Activated T-cell treated with anti-CD3 and anti-CD28 coated beads, Interleukin-2, amount 50 U/mL, for 24 hours (primary cell): ENCODE measurements at places on chromosomes 3 and 15.
A peak's percentile ranks its signal among the peaks of the same experiment; 100 is the strongest.

GRCh38 chr3:137097386-137097785 is 139.6 kb downstream of the IL20RB start:
- DNase-seq: no peak

- DNase-seq: no peak
Measured at GRCh38 chr3:126649556-126650092, 5.3 kb downstream of the TXNRD3 start.

DNA sequence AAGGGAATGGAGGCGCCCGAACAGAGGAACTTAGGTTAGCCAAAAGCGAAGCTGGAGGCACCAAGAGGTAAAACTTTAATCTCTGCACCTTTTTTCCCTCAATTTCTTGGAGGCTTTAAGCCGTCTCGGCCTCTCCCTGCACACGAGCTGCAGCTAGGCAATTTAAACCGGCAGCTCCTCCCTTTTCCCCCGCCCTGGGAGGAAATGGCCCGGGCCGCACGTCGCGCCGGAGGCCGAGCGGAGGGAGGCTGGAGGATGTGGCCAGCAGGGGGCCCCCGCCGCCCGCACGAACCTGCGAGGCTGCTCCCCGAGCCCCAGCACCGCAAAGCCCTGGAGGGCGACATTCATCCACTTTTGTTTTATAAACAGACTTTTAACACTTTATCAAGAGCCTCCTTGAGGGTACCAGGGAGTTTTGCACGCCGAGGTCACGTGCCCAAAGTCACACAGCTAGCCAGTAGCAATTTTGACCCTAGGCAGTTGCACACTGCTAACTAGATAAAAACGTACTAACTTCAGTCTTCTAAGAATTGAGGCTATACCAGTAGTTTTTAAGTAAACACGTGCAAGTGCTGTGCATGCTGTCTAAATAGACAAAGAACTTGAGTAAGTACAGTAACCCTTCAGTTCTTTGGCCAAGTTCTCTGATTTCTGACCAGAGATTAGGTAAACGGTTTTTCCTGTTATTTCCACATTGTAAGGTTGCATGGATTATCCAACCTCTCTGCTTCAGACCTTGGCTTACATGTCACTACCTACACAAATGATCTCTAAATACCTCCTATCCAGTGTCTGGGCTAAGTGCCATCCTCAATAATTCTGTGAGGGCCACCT is 668 bp upstream of the XXYLT1 start:
- DNase-seq: peak; percentile 94

DNA sequence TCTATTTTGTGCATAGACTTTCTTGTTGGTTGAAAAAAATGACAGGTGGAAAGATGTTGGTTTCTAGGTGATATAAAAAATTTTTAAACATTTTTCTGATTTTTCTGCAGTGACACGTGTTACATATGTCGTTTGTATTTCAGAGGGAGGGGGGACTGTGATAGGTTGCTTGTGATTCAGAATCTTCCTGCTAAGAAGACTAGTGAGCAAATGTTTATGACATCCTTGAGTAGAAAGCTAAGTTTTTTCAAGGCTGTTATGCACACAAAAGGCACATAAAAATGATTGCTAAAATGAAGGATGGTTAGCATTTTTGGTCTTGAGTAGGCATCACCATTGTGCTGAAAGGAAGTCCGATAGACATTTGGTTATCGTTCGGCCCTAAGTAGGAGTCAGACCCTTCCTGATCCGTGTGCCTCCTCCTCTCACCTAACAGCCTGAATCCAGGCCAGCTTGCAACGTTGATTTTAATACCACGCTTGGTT is 1.5 kb downstream of the ZNF639 start:
- no peak for DNase-seq

- no peak for DNase-seq
Measured at GRCh38 chr15:42198516-42198915, 9.6 kb downstream of the VPS39 start.

DNA sequence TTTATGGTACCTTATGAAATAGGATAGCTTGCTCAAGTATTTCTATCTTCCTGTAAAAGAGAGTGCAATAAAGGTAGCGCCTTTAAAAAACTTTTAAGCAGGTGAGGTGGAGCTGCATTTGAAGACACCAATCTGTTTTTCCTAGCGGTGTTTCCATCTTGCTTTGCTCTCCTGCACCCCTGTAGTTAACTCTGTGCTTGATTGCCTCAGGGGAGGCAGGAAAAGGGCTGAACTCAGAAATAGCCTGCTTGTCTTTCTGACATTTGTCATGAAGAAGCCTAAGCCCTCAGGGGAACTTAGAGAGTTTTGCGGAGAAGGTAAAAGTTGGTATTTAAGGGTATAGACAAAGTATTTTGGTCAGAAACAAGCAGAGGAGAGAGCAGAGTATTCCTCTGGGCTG is 63.0 kb upstream of the TPRG1 start:
- DNase-seq: no peak

GRCh38 chr3:194137008-194137505 is 1.1 kb downstream of the HES1 start:
- DNase-seq: peak; percentile 53

GRCh38 chr15:69661871-69662644 is 209.4 kb downstream of the RPLP1 start:
- DNase-seq: peak; percentile 25

DNA sequence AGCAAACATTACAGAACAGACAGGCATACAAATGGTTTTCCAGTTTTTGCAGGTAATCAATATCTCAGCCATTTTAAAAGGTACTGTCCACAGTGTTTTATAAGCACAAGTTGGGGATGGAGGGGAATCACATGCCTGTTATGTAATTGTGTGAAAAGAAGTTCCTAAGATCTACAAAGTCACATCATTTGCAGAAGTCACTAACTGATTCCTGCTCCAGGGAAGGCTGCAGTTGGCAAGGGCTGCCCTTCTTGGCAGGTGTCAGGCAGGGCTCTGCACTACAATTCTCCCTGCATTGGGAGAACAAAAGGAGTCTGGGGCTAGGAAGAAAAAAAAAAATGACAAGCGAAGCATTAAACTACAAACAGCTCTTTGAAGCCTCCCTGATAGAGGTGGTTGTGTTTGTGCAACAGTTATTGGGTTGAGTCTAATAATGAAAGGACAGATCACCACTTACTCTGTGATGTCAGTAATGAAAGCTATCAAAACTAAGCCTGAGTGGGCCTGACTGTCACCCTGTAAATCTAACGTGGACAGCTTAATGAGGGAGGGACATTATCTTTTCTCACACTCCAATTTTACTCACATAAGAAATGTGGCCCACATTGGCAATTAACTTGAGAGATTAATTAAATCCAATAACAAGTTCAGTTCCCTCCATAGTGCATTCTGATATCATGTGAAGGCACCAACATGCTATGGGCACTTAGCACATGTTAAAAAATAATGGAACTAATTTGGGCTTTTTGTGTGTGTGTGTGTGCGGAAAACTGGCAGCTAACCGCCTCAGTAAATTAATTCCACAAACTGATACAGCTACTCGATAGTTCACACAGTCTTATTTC is 242.9 kb downstream of the FHIT start:
- no peak for DNase-seq

DNA sequence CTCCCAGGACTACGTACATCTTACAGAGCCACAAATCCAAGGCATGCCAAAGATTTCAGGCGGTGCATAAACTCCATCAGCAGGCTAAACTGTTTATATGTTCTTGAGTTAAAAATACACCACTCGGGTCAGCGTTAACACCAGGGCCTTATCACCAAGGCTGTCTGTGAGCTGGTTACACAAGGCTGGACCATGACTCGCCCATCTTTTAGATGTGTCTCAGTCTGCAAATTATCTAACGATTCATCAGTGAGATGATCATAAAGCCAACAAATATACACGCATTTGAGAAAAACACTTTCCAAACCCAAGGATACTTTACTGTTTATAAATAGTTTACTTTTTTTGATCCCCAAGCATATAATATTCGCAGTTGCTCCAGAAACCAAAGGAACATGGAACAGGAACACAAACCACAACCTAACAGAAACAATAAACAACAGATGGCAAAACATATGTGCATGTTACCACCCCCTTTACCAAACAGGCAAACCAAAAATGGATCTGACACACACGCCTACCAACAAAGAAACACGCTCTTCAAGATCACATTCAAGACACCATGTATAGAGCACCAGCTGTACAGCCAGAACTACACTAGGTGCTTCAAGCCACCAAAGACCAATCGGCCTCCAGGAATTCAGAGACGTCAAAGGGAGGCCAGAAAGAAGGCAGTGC is 15.4 kb downstream of the LRIG1 start:
- DNase-seq: no peak

- no peak for DNase-seq
Measured at GRCh38 chr15:80750575-80750974, 28.6 kb upstream of the CEMIP start.

DNA sequence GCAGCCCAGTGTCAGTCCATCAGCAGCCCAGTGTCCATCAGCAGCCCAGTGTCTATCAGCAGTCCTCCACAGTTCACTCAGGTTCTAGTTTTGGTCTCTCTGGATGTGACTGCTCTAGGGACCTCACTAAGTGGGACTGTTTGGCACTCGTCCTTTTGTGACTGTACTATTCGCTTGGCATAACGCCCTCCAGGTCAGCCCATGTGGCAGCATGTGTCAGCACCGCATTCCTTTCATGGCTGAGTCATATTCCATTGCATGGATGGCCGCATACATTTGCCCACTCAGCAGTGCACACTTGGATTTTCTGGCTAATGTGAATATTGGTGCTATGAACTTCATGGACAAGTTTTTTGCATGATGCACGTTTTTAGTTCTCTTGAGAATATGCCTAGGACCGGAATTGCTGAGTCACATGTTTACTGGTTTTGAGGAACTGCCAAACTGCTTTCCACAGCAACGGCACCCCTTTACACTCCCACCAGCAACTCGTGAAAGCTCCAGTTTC is 16.4 kb downstream of the CHST13 start:
- peak; percentile 19 for DNase-seq

- no peak for DNase-seq
Measured at GRCh38 chr3:136893848-136894443, 31.9 kb downstream of the NCK1 start.

- DNase-seq: peak; percentile 71
Measured at GRCh38 chr3:197428117-197428801, 127.5 kb downstream of the BDH1 start.

- DNase-seq: no peak
Measured at GRCh38 chr15:81146466-81146865, 12.4 kb downstream of the CFAP161 start.

DNA sequence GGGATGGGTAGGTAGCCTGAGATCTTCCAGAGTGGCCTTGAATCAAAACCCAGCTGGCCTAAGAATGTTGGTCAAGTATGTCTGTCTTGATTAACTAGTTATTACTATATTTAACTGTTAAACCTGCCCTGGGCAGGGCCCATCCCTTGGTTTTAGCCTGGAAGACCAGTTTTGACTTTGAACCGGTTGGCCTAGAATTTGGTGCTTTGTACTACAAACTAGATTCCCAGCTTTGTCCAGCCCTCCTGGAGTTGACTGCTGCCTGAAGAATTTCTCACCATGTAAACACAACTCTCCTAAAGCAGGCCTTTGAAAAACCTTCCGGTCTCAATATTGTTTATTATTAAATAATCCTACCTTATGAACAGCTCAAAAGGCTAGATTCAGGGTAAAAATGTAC is 16.0 kb downstream of the C15orf62 start:
- no peak for DNase-seq

DNA sequence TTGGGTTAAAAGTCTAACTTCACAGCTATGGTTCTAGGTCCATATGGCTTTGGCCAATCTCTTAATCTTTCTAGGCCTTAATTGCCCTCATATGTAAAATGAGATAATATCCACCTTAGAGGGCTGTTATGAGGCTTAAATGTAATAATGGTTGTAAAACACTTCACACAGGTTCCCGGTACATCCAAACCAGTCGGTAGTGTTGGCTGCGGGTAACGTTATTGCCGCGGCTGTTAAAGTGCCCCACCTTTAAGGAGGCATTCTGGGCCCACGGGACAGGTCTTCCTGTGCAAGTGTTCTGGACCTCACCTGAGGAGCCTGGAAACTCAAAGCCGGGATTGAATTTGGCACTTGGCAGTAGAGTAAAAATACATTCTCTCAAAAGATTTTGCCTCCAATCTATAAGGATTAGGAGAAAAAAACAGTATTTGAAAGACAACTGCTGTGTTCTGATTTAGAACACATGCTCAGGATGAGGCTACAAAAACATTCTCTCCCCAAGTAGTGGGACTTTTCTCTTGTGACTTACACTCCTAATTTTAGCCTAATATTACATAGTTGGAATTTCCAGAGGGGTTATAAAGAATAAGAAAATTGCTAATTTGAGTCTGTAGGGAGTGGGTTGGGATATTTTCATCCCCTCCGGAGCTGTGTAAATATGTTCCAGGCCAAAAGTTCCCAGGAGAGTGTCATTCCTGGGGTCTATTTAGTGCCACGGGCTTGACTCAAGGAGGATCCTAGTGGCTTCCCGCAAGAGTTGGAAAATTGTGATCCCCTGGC is 44.9 kb upstream of the TSEN2 start:
- no peak for DNase-seq

- DNase-seq: no peak
Measured at GRCh38 chr3:53500165-53500777, 5.9 kb downstream of the CACNA1D start.

DNA sequence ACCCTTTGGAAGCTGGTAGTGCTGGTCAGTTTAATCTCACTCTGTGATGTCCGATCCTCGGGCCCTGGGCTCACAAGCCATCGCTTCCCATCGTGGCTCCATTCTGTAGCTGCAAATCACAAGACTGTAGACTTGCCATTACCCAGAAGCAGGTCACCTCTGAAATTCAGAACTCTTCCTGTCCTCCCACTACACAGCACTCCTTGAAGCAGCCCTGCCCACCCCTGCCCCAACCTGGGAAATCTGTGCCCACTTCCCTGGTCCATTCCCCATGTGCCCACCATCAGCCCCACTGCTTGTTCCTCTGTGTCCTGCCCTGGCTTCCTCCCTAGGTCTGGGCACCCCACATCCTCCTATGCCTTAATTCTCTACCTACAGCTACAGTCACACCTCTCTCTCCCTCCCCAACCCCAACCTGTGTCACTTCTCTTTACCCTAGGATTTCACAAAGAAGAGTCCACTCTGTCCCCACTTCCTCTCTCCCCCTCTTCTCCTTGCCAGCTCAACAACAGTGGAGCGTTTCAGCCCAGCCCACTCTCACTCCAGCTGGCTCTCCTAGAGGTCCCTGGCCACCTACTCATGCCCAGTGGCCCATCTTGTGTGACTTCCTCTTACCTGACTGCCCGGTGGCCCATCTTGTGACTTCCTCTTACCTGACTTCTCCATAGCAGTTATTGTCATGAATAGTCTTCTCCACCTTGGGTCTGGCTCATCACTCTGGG is 8.3 kb downstream of the ZNF710 start:
- DNase-seq: peak; percentile 20

DNA sequence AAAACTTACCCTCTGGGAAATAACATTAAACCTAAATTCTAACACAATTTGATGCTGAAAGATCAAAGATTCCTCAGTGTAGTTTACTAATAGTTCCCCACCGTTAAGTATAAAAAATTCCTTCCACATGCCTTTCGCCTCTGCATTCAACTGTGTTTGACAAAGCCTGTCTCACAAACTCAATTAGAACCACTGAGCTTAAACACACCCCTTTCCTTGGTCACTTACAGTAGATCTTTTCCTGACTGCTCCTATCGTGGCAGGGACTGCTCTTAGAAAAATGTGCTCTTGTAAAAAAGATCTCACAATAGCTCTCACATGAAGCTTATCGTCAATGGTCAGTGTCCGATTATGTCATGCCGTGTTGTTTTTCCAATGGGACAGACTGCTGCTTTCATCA is 8.9 kb upstream of the KBTBD8 start:
- no peak for DNase-seq
